ENCODE measurements at places on chromosomes 12 and 14.

- no peak for DNase-seq
Measured at GRCh38 chr12:8011331-8011730, 21.2 kb upstream of the FOXJ2 start.

GRCh38 chr12:101969-102878 is 35.7 kb downstream of the IQSEC3 start:
- no peak for DNase-seq

- no peak for DNase-seq
Measured at GRCh38 chr12:107138990-107139389, 45.6 kb upstream of the CRY1 start.

DNA sequence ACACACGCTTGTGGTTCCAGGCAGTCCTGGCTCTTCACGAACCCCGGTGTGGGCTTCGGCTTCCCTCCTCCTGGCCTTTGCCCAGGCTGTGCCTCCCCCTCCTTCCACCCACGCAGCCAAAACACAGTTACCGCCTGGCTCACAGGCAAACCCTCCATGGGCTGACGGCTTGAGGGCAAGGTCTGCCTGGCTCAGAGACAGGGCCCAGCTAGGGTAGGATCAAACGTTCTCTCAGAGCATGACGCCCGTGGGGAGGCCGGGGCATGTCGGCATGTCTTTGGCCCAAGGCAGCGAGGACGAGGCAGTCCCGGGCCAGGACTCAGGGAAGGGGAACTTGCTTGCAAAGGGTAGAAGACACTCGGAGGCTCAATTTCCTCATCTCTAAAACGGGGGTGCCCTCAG is 2.1 kb downstream of the SLC25A47 start:
- no peak for DNase-seq

- no peak for DNase-seq
Measured at GRCh38 chr14:50791201-50791600, 39.8 kb downstream of the NIN start.

GRCh38 chr12:19302100-19302640 is 137.1 kb upstream of the AEBP2 start:
- DNase-seq = no peak

DNA sequence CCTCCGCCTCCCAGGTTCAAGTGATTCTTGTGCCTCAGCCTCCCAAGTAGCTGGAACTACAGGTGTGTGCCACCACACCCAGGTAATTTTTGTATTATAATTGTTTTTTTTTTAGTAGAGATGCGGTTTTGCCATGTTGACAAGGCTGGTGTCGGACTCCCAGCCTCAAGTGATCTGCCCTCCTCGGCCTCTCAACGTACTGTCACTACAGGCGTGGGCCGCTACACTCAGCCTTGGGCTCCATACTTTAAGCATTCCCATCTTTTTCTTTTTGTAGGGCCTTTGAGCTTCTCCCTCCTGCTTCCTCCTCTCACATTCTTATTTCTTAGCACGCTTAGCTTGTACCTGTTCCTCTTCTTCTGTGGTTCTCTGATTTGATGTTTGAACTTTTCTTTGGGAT is 62.8 kb downstream of the SERPINA3 start:
- no peak for DNase-seq

DNA sequence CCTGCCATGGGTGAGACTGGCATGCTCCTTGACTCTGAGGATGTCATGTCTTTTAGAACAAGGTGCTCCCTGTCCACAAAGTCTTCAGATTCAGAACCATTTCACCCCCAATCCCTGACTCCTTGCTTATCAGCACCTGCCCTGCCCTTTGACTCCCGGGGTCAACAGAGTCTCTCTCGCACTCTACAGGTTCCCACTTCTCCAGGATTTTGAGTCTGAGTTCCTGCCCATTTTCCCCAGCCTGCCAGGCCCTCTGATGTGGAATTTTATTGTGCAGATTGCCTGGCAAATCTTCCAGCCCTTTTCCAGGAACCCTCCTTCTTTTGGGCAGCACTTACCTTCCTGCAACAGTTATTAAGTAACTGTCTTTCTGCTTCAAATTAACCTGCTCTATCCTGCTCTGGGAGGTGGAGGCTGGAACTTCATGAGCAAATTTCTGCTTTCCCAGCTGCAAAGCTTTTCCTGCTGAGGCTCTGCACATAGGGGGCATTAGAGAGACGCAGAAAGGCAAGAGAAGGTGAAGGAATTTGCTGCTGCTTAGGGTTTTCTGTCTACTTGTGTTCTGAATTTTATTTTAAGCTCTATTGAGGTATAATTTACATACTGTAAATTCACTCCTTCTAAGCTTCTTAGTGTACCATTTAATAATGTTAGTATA is 259.1 kb downstream of the PCNX1 start:
- no peak for DNase-seq

DNA sequence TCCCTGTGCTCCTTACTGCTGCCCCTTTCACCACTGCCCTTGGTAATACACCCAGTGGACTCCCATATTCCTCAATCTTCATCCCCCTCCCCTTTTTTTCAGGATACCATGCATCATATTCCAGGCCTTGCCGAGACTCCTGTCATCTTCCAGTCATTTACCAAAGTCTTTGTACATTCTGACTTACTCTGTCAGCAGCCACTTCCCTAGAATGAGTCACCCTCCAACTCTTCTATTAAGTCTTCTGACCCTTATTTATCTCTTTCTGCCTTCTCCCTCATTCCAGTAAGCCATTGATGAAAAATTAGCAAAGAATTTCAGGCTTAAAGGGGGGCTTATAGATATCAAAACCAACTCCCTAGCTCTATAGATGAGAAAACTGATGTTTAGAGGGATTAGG is 128.0 kb downstream of the STXBP6 start:
- DNase-seq = no peak

DNA sequence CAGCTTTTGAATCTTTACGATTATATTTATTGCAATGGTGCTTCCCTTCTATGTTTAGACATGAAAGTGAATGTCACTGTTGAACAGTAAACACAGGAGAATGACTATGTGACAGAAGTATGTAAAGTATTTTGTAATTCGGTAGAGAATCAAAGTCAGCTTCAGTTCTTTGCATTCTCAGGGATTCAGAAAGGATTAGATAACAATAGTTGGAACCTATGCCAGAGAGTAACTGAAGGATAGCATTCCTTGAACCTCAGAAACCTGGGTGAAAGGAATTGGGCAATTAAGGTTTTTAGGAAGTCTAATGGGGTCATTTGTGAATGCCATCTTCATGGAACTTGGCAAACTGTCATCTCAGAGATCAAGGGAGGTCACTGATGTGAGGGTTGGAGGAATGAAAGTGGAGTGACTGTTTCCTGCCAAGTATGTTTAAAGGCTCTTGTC is 305.3 kb upstream of the DDHD1 start:
- DNase-seq = no peak

GRCh38 chr12:44286336-44286735 is 450.5 kb downstream of the TMEM117 start:
- DNase-seq = no peak

DNA sequence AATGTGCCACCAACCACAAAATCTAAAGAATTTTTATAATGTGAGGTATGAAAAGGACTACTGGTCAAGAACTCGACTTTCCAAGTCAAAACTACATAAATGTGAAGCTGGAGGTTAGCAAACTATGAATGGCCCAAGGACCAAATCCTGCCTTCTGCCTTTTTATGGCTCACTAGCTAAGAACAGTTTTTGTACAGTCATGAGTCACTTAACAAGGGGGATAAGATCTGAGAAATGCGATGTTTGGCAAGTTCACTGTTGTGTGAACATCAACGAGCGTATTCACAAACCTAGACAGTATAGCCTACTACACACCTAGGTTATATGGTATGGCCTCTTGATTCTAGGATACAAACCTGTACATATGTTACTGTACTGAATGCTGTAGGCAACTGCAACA is 28.2 kb downstream of the FERMT2 start:
- no peak for DNase-seq

DNA sequence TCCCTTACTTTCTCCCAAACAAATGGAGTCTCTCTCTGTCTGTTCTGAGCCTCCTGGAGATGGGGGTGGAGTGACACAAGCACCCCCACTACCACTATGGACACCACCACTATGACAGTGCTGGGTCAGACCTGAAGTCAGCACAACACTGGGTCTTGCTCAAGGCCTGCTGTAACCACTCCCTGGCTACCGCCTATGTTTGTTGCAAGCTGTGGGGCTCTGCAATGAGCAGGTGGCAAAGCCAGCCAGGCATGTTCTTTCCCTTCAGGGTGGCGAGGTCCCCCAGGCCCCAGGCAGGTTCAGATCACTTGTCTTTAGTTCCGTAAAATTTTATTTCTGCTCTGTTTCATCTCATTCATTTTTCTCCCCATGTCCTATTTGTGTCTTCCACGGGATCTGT is 349.8 kb downstream of the TMEM121 start:
- DNase-seq = no peak

DNA sequence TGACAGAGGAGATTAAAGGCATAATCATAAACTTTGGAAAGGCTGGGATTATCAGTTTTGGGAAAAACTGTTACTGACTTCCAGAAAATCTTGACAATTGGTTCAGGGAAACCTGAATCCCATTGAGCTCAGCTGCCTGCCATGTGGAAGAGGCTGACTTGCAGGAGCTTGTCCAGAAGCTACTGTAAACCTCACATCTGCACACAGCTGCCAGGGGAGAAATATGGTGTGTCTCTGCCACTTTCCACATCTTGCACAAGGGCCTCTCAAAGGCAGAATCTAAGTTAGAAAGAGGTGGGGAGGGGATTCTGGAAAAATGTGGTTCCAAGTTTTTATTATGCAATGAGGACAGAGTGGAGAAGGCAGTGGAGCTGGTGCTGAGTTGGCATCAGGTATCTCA is 8.7 kb upstream of the BHLHE41 start:
- no peak for DNase-seq

DNA sequence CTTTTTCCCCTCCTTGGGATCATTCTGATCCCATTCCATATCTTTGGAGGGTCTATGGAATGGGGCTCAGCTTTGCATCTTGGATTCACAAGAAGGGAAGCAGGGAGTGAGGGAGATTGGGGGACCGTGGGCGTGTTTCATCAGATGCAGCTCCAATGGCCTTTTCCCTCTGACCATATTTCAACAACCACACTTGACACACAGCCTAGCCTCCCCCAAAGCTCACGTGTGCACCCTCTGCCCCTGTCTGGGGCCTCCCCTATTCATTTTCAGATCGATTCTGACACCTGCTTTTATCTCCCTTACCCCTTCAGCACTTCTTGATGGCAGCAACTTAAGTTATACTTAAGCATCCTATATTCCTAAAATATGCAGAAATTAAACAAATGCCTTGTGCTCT is 126.6 kb downstream of the CHST11 start:
- no peak for DNase-seq

GRCh38 chr14:76311079-76311758 is 64.7 kb upstream of the ESRRB start:
- no peak for DNase-seq
